ENCODE measurements at places on chromosomes 5 and 9.

DNA sequence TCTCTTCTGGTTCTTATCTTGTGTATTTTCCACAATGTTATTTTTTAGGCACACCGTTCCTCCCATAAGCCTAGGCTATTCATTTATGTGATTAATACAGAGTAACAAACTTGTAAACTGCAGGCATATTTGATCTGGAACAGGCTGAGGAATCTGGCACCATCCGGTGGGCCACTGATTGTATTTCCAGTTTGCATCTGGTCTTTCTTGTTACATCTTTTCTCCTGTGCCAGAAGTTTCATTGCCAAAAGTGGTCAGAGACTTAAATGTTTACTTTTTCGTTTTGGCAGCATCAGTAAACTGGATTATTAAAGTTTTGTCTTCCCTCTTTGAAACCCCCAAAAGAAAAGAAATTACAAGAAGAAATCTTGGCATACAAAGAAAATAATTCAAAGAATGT, 17.9 kb upstream of the ZCCHC7 start:
- DNase-seq: no peak

- no peak for DNase-seq
Measured at GRCh38 chr9:82091610-82092009, 103.0 kb downstream of the SPATA31D1 start.

DNA sequence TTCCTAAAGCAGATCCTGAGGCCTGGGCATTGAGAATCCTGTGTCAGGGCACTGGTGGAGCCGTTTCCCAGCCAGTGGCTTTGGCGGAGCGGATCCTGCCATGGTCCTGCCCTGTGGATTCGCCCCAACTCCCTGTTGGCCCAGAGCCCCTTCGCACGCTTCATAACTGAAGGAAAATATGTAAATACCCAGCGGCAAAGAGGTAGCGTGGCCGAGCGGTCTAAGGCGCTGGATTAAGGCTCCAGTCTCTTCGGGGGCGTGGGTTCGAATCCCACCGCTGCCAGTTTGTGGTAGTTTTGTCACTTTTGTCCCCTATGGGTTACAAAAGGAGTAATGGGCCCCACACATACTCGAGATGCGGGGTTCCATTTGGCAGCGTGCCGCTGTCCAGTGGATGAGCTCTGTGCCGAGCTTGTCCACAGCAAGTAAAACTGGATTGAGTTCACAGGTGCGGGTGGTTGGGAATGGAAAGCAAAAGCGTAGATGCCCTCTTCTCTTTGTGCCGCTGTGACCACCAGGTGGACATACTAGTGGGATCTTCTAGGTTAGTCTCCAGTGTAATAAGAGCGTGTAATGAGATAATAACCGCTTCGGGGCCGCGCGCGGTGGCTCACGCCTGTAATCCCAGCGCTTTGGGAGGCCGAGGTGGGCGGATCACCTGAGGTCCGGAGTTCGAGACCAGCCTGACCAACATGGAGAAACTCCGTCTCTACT, 17.3 kb downstream of the TRIM7 start:
- DNase-seq: peak; percentile 84

- no peak for DNase-seq
Measured at GRCh38 chr5:154112255-154112654, 73.5 kb downstream of the MFAP3 start.

- DNase-seq: peak; percentile 47
Measured at GRCh38 chr9:130996676-130997394, 12.1 kb upstream of the LAMC3 start.

GRCh38 chr5:57072218-57072892, 101.5 kb upstream of the GPBP1 start:
- peak; percentile 33 for DNase-seq

- no peak for DNase-seq
Measured at GRCh38 chr9:13896047-13896446, 417.9 kb downstream of the NFIB start.

DNA sequence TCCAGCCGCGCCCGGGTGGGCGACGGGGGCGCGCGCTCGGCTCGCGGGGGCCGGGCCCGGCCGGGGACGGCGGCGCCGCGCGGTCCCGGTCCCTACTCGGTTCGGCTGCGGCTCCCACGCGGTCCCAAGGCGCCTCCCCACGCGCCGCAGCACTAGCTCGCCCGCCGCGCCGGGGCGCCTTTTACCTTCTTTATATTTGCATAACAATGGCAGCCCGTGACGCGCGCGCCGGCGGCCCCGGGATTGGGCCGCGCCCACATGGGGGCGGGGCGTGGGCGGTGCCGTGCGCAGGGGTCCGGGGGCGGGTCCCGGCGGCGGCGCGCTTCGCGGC, at the start of gene NRARP:
TSS of gene NRARP (minus strand) at position 154 of the 331 bp plus-strand sequence. CDS start 343 bp downstream, outside the sequence.
- DNase-seq: peak; percentile 99

DNA sequence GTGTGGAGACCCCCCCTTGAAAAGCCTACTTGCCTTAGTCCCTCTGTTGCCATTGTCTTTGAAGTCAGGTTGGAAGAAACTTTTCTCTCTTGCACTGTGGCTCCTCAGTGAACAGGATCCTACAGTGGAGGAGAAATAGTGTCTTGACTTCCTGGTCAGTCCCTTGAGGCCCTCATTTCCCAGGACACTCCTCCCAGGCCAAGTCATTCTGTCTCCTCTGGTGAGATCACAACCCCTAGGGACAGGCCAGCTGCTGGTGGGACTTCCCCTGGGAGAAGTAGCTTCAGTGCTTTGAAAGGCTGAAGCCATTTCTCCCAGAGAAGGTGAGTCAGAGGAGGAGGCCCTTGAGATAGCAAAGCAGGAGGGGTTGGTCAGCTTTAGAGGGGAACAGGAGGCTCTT, 10.1 kb upstream of the GRIA1 start:
- no peak for DNase-seq

- no peak for DNase-seq
Measured at GRCh38 chr5:150215979-150216944, 26.4 kb downstream of the SLC6A7 start.

DNA sequence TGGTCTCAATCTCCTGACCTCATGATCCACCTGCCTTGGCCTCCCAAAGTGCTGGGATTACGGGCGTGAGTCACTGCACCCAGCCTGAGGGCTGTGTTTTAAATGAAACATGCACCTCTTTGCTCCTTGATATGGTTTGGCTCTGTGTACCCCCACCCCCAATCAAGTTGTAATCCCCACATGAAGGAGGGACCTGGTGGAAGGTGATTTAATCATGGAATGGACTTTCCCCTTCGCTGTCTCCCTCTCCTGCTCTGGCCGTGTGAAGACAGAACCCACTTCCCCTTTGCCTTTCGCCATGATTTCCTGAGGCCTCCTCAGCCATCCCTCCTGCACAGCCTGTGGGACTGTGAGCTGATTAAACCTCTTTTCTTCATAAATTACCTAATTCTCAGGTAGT, 12.5 kb upstream of the NOTCH1 start:
- no peak for DNase-seq

DNA sequence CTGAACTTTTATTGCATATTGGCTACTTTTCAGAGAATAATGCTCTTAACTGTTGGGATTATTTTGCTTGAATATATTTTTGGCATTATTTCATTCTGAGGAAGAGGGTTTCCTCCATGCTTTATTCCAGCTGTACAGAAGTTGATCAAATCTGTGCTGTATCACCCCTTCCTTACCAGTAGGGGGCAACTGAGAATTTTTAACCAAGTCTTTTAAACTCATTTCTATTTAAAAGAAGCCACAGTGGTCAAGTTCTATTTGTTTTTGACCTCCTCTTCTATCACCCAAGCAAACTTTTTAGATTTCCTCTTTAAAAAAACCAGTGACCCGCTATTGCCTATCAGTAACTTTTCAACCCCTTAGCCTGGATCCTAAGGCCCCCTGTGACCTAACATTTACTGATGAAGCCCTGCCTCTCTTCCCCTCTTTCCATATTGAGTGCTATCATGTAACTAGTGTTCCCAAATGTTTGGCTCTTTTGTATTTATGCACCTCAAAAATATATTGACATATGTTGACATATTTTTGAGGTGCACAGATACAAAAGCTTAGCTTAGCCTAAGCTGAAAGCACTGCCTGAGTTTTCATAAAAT, 80.6 kb downstream of the FBXO4 start:
- peak; percentile 2 for DNase-seq

- no peak for DNase-seq
Measured at GRCh38 chr9:8052991-8053390, 253.4 kb upstream of the DMAC1 start.

- no peak for DNase-seq
Measured at GRCh38 chr5:170287532-170287931, 10.0 kb downstream of the LCP2 start.

DNA sequence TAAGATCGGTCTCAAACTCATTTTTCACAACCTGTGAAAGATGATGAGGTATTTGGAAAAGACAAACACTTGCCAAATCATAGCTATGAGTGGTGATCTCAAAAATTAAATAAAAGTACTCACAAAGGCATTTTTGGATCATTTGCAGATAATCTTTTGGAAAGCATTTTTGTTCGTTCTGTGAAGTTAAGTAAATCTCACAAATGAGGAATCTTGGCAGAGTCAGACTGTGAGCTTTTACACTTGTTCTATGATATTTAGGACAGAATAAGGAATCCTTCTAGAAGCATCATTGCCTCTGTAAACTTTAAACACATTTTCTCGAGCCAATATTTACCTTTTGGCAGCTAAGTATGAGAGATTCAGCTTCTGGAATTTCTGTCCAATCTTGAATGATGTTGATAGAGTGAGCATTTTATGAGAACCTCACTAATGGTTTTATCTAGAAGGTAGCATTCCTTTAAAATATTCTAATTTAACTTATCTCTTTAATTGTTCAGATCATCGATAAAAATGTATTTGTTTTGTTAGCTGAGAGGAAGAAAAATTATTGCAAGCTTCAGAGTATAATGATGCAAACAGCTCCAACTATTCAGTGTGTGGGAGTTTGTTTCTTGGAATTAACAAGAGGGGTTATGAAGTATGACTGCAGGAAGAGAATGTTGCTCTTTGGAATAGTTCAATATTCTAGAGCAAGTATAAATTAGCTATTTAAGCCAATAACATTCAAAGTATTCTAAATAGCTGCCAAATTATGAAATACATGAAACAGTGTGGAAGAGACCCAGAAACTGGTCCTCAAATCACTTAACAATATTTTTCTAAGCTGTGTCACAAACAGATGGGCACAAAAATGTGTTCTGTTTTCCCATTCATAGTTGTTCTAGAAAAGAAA, 48.6 kb upstream of the SLCO6A1 start:
- DNase-seq: no peak

- no peak for DNase-seq
Measured at GRCh38 chr9:107824556-107824955, 335.0 kb upstream of the KLF4 start.

GRCh38 chr9:76921165-76921564, 15.3 kb upstream of the PRUNE2 start:
- no peak for DNase-seq
